NCI-H1105 treated with DMSO at 0.1 percent for 48 hours (cell line): ENCODE measurements at places on chromosomes 6 and 20.

DNA sequence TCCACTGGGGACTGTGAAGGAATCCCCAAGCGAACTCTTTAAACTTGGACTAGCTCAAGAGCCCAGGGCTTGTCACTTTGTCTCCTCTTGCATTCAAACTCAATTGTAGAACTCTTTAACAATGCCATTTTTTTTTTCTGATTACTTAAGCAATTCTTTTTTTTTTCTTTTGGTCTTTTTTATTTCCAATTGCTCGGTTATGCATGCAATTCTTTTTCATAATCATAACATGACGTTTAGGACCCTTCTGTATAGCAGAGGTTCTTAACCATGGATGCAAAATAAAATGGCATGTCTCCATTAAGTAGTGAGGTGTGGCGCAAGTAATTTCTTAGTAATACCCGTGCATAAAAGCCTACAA, 466 bp upstream of the BFSP1 start:
- no peak for DNase-seq

GRCh38 chr6:38804358-38804757, 89.2 kb downstream of the DNAH8 start:
- no peak for DNase-seq

GRCh38 chr6:15521582-15521981, 141.2 kb downstream of the DTNBP1 start:
- no peak for DNase-seq

DNA sequence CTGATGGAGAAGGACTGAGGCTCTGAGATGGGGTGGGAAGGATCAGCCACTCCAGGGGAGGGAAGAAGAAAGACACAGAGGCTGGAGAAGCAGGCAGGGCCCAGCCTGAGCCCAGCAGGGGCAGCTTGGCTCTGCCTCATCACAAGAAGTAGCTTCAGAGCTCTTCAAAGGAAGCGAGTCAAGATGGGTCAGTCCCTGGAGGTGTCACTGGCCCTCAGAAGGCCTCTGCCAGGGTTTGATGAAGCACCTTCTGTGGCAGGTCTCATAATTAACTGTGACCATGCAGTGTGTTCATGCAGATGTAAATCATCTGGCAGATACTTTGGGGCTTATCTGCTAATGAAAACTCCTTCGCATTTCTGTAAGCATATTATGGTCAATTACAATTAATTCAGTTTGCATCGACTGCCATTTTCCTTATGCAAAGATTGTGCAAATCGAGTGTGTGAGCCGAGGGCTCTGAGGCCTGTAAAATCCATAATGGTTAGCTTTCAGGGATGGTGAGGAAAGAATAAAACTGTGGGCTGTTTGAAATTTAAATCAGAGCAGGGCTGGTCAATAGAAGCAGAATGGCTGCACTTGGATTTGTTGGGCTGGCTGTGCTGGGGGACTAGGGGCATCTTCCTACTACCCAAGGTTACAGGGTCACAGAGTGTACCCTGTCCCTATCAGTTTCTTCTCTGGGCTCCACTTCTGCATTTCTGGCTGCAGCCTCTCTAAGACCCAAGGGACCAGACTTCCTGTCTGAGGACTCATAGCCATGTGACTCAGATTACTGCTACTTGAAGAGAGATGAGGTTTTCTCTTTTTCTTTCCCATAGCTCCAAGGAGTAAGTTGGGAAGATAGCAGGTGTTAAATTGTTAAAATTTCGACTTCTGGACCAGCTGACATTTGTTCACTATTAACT, 376.6 kb downstream of the DHX35 start:
- DNase-seq: no peak

- DNase-seq: no peak
Observed at GRCh38 chr20:47487175-47487917, 14.3 kb upstream of the NCOA3 start.

DNA sequence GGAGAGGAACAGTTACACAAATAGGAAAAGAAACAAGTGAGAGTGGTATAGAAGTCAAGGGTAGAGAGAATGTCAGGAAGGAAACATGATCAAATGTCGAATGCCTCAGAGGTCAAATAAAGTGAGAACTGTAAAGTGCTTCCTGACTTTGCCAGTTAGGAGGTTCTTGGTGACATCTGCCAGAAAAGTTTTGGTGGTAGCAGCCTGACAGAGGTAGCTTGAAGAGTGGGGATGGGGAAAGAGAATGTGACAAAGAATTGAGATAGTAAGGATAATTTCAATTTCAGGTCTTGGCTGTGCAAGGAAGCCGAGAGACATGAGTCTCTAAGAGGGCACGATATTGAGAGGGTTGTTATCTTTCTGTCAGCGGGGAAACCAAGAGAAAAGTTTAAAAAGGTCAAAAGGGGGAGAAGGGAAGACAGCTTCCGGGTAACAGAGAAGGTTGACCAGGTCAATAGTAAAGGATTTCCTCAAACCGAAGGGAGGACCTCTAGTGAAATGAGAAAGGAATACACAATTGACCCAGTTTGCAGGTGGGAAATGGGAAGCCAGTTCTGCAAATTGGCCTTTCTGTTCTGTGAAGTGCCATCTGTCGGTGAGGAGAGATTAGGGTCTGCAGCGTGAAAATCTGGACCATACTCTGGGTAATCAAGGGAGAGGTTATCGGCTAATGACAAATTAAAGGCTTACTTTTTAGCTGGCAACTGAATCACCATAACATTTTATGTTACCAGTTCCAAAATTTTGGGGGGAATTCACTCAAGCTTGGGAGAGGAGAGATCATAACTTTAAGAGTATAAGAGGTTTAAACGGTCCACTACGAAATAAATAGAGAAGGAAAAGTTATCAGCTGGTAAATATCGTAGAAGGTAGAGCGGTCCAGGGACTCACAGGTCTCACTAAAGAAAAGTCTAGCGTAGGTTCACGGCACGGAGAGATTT, 973 bp upstream of the BRD2 start:
- peak; percentile 80 for DNase-seq

DNA sequence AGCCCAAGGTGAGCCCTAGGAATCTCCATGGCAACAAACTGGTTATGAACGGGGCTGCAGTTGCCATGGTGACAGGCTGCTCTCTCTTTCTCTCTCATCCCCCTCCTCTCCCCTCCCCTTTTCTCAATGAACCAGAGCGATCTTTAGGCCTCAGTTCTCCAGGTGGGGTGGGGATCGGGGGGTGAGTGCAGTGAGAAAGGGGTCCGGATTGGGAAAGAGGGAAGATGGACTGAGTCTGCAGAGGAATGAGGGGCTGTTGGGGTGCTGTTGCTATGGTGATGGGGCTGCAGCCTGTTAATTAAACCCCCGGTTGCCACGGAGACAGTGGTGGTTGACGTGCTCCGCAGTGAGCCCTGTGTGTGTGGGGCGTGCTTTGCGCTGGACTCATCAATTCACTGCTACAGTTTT, 3.6 kb upstream of the SLC12A5 start:
- no peak for DNase-seq

- peak; percentile 10 for DNase-seq
Observed at GRCh38 chr20:43761386-43762340, 34.9 kb upstream of the GTSF1L start.

DNA sequence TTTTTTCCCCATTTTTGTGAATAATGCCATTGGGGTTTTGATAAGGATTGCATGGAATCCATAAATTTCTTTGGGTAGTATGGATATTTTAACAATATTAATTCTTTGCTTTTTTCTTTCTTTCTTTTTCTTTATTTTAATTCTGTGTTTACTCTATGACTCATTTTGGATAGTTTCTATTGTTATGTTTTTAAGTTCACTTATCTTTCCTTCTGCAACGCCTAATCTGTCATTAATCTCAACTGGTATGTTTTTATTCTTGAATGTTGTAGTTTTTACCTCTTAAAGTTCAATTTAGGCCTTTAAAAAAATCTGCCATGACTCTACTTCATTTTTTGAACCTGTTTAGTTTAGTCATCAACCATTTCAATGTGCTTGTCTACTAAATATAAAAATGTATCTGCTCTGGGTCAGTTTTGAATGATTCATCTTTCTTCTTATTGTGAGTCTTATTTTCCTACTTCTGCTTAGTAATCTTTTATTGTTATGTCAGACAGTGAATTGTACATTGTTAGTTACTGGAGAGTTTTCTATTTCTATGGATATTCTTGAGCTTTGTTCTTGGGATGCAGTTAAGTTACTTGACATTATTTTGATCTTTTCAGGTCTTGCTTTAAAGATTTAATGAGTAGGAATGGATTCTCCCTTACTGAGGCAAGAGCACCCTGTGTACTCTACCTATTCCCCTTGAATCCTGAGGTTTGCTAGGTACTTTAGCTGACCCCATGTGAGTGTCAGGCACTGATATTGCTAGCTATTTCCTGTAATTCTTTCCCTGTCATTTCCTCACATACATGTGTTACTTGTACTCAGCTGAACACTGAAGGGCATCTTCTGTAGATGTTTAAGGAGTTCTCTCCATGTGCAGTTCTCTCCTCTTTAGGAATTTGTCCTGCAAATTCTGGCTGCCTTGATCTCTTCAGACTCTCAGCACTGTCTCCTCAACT, 104.2 kb downstream of the TFAP2B start:
- no peak for DNase-seq

GRCh38 chr6:123888771-123889513, 85.3 kb downstream of the NKAIN2 start:
- DNase-seq: peak; percentile 36

GRCh38 chr20:11375335-11375734, 542.4 kb upstream of the BTBD3 start:
- no peak for DNase-seq

- DNase-seq: peak; percentile 42
Observed at GRCh38 chr20:35742741-35743523, 872 bp upstream of the RBM39 start.

GRCh38 chr20:25223765-25224720, 23.8 kb upstream of the PYGB start:
- DNase-seq: no peak

DNA sequence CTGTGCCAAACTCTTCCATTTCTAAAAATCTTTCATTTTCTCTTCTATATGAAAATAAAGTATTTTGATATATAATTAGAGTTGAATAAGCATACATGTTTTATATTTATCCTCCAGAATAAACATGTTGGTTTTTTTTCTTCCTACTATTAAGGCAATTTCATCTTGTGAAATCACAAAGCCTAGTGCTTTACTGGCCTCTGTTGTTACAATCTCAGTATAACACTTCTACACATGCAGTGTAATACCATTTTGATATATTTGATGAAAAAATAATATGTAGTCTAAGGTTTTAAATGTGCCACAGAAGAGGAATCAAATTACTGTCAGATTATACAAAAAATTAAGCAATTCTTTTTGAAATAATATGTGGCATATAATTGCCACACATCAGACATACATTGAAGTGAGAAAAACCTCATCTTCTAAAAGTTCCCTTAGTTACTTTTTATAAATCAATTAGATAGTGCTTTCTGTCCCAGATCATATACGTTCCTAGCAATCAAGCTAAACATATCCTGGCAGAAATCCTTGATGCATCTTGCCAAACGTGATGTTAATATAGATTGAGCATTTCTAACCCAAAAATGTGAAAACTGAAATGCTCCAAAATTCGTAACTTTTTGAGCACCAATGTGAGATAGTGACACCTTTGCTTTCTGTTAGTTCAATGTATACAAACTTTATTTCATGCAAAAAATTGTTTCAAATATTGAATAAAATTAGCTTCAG, 225.1 kb upstream of the MANEA start:
- DNase-seq: peak; percentile 24

- DNase-seq: no peak
Observed at GRCh38 chr6:337805-338368, 45.6 kb downstream of the DUSP22 start.

DNA sequence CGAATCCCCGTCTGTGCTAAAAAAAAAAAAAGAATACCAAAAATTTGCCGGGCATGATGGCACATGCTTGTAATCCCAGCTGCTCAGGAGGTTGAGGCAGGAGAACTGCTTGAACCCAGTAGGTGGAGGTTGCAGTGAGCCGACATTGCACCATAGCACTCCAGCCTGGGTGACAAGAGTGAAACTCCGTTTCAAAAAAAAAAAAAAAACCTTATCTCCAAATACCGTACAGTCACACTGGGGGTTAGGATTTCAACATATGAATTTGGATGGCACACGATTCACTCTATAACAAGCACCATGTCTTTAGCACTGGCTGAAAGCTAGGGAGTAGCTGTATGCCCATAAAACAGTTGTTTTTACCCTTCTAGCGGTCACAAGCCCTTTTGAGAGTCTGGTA, 3.8 kb downstream of the SMIM13 start:
- DNase-seq: no peak

DNA sequence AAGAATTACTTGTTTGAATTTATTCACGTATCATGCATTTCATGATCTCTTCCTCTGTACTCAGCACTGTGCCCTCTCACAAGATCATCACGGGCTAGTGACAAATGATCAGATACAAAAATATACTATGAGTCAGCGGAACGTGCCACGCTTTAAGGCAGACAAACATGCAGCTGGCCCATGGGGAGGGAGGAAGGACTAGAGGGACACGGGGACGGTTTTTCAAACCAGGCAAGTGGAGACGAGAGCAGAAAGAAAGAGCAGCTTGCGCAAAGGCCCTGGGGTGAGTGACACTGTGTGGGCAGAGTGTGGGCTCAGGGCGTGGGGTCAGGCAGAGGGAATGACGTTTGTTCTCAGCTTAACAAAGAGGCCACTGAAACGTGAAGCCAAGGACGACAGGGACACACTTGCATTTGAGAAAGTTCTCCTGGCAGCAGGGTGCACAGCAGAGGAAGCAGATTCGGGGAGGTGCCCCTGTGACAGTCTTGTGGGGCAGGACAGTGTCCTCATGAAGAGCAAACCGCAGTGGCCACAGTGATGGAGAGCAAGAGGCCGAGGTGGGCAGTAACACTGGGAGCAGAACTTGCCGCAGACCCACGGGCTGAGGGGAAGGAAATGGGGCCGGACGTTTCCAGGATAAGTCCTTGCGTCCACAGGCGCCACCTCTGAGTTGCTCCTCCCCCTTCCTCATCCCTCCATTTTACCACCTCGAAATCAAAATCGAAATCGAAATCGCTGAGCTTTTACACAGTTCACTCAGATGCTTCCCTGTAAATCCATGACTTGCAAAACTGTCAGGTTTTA, 6.9 kb upstream of the RPS6KA2 start:
- no peak for DNase-seq

DNA sequence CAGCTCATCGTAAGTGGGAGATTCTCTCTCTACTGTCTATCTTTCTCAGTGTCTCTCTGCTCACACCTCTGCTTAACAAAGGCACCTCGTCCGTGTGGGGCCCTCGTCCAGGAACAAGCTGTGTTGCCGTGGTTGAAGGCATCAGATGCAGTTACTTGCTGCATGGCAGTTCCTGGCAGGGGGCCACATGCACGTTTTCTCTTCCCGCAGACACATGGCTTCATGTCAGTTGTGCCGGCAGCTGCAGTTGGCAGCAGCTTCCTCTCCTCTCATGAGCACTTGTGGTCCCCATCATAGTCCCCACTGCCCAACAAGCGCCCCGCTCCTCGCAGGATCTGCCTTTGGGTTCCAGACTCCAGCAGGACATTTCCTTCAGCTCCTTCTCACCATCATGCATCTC, 7.1 kb upstream of the AFDN start:
- DNase-seq: no peak

- DNase-seq: peak; percentile 12
Observed at GRCh38 chr6:36419310-36419709, 23.3 kb downstream of the PXT1 start.

DNA sequence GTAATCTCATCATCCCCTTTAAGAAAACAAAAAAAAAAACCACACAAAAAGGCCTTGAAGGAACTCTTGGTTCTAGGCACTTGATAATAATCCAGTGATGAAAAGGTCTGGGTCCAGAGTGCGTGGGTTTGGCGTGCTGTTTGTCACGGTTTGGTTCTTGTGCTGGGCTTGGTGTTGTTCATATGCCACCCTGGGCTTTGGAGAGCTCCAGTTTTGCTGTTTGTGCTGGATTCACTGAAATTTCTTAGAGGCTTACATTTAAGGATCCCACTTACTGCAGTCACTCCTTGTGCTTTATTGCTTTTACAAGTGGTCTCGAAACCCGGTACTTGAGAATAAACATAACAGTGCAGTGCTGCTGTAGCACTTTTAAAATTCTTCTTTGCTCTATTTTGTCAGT, 68.8 kb upstream of the XRN2 start:
- no peak for DNase-seq
